ENCODE measurements at places on chromosomes 7 and 10.

DNA sequence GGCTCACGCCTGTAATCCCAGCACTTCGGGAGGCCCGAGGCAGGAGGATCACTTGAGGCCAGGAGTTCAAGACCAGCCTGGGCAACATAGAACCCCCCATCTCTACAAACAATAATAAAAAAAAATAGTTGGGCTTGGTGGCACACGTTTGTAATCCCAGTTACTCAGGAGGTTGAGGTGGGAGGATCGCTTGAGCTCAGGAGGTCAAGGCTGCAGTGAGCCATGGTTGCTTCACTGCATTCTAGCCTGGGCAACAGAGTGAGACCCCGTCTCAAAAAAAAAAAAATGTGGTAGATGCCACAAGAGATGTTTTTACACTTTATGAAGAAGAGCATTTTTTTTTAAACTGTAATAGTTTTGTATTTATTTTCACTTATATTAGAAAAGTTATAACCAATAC lies 12.8 kb downstream of the NYAP1 start:
- DNase-seq, result no peak

DNA sequence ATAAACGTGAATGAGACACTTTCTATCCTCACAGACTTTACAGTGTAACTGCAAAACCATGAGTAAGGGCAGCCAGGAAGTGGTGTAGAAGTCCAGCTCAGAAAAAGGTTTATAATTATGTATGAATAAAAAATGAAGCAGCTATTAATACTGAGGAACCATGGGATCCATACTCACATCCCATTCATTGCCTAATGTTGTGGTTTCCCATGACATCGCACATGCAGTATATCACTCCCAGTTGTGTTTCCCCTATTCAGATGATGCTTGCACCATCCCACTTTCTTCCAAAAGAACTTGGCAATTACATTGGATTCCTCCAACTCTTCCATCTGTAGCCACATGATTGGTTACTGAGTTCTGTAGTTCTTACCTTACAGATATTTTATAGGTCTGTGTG lies 74.5 kb upstream of the SEMA3D start:
- no peak for DNase-seq

DNA sequence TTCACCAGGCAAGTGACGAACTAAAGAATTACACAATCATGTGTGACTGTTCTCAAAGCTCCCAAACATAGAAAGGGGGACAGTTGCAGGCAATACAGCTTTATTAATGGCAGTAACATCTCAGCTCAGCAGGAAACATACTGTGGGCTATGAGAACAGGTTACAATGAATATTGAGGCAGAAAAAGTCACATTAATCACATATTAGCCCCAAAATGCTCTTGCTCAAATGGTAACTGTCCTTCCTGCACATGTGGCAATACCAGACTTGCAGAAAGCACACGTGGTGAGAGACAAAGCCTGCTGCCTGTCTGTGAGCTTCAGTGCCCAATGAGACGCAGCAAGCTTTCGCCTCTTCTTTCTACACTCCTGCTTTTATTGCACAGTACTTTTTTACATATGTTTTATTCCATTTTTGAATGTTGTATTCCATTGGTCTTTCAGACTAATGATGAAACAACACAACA lies 104.9 kb upstream of the ACBD5 start:
- no peak for DNase-seq

DNA sequence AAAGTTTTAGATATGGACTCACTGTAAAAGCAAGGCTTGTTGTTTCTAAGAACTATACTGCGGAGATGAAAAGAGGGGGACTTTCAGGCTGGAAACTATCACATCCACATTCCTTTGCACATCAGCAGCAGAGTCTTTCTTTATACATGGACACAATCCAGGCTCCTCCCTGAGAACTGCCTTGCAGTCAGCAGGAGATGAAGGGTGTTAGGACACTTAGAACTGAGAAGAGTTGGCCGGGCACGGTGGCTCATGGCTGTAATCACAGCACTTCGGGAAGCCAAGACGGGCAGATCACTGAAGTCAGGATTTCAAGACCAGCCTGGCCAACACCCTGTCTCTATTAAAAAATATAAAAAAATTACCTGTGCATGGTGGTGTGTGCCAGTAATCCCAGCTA lies 9.7 kb upstream of the GARS1 start:
- no peak for DNase-seq

- no peak for DNase-seq
Measured at GRCh38 chr7:151553356-151553755, 33.7 kb upstream of the RHEB start.

DNA sequence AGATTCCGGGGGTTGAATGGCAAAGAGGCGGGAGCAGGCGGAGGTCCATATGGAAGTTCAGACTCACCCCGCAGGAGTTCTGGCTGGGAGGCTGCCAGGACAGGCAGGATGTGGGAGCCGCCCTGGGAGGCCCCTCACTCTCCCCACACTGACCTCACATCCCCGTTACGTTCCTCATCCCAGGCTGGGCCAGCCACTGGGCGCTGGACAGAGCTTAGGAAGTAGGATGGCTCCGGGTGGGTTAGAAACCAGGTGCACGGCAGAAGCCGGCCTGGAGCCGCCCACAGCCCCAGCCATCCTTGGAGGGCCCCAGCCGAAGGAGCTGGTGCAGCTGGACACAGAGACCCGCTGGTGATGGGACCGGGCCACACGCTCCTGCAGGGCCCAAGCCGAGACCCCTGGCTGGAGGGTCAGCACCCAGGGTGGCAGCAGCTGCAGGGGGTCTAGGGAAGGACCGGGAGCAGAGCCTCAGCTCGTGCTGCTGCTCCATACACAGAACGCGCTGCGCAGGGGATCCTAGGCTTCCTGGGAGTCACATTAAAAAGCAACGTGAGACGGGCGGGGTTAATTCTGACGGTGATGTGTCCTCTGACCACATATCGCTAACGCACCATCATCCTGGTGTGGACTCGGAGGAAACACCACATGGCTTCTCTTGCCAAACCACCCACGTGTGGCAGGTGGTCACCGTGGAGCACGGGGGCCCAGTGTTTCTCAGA lies 98.6 kb upstream of the DIP2C start:
- no peak for DNase-seq

- no peak for DNase-seq
Measured at GRCh38 chr10:92164036-92164696, 126.7 kb downstream of the CPEB3 start.

DNA sequence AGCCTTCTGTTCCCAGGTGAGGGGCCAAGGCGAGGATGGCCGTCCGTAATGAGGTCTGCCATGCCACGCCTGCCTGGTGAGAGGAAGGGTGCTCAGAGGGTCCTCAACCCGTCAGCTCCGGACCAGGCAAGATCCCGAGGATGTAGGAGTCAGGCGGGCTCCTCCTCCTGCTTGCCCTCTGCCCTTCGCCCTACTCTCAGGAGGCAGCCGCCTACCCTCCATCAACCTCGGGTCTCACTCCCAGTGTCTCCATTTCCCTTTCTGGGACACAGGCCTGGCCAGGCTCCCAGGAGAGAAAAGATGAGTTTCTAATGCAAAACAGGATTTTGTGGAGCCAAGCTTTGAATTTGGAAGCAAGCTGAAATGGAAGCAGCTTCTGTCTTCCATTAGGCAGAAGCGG lies 184.0 kb downstream of the PTPN20 start:
- DNase-seq, result no peak

- DNase-seq, result peak; percentile 74
Measured at GRCh38 chr7:81469869-81470723, 299.8 kb downstream of the HGF start.

- DNase-seq, result no peak
Measured at GRCh38 chr7:92934096-92934495, 97.7 kb upstream of the CDK6 start.

- no peak for DNase-seq
Measured at GRCh38 chr7:13179775-13180523, 492.5 kb downstream of the ARL4A start.

- no peak for DNase-seq
Measured at GRCh38 chr10:3076138-3076537, 8.8 kb downstream of the PFKP start.

DNA sequence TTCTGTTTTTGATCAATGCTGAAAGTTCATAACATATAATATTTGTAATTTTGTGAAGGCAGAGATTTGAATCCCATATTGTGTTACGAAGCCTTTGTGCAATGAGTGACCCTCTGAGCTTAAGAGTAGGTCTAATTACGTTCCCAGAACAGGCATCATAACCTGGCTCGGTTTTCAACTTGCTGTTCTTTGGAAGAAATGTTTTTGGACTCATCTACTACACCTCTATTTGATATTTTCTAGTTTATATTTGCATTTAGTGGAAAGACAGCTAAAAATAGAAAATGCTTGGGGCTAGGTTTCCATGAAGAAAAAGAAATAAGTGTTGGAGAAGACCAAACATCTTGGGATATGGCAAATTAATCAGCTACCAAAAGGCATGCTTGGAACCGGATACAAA lies 234.8 kb downstream of the AGMO start:
- no peak for DNase-seq

DNA sequence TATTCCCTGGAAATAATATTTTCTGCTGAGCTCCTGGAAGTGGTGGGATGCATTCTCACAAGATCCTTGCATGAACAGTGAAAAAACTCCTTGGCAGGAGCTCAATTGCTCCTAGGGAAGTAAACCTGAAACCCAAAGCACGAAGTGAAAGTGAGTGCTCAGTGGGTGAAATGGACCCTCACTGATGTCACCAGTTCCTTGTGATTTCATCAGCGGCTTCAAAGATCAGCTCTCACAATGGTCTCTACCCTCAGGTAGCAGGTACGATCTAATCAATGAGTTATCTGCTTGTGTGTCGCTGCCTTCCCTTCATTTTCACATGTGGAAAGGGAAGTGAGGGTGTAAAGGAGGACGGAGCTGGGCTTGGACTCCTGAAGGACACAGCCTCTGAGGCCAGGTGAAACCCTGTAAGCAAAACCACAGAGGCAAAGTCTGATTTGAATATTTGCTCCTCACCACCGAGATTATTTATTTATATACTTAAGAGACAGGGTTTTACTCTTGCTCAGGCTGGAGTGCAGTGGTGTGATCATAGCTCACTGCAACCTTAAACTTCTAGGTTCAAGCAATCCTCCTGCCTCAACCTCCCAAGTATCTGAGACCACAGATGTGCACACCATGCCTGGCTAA lies 255.4 kb upstream of the LYZL1 start:
- DNase-seq, result no peak

- no peak for DNase-seq
Measured at GRCh38 chr10:29446327-29446726, 157.5 kb downstream of the LYZL1 start.

DNA sequence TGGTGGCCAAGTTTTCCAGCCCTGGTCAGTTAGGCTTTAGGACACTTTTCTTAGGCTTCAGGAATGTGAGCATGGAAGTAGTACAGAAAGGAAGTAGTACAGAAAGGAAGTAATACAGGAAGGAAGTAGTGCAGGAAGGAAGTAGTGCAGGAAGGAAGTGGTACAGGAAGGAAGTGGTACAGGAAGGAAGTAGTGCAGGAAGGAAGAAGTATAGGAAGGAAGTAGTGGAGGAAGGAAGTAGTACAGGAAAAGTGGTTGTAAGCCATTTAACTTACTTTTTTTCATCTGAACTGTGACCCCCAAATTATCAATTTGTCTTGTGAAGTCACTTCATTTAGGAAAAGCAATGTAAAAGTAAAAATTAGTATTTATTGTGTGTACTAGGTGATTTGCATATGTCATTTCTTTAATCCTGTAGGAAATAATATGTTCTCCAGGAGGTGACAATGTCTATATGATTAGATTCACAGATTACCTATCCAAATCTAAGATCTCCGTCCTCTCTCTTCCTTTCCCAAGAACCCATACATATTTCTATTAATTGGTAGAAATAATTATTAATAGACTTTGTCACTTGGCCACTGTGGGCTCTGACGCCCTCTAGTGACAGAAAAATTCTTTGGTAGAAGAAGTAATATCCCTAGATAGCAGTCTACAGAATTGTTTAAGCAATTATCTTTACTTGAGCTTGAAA lies 3.9 kb upstream of the FAS start:
- DNase-seq, result no peak

Data from NCI-H2227 treated with DMSO at 0.1 percent for 48 hours (cell line).